ENCODE measurements at places on chromosomes 11 and 22.

GRCh38 chr11:84465040-84465439 lies 1162.1 kb downstream of the DLG2 start:
- DNase-seq: no peak

DNA sequence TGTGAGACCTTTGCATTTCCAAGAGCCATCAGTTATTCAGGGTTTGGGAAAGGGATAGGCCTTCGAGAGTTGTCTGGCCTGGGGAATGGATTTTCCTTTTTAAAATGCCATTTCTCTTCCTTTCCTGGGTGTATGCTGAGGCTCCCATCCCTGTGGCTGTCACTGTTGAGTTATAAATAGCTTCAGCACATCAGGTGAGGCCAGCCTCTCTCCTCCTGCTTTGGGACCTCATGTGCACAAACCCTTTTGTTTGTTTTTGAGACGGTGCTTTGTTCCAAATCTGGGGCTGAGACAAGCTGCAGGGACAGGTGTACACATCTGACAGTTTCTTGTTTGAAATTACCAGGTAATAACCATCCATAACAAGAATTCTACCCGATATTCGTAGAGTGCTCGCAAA lies 1.3 kb downstream of the TEF start:
- DNase-seq: no peak

- DNase-seq: no peak
Measured at GRCh38 chr22:26953012-26953883, 295.9 kb downstream of the MIAT start.

DNA sequence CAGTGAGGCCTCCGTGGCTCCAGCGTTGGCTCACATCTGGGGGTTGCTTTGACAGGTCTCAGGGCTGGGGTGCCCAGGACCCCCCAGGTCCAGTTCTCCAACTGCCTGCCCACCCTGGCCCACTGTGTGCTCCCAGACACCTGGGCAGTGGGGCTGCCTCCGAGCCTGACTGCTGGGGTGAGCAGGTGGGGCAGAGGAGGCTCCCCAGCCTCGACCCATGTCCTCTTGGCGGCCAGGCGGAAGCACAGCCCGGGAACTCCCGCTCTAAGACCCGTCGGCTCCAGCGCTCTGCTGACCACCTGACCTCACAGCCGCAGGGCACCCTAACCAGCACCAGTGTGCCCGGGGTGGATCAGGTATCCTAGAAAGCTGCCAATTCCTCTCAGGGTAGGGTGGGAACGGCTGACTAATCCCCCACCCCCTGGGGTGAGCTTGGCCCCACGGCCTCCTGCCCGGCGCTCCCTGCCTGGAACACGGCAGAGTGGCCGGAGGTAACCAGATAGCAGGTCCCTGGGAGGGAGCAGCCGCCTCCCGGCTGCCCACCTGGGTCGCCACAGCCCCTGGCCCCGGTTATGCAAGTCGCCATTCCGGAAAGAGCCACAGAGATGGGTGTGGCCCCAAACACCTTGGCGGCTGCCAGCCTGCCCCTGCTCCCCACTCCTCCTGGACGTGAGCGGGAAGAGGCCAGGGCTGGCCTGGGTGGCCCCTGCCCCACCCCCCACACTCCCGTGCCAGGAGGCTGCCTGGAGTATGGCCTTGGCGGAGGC lies 19.2 kb upstream of the MUC5B start:
- DNase-seq: no peak

GRCh38 chr11:74138572-74138971 lies 32.2 kb downstream of the C2CD3 start:
- no peak for DNase-seq

DNA sequence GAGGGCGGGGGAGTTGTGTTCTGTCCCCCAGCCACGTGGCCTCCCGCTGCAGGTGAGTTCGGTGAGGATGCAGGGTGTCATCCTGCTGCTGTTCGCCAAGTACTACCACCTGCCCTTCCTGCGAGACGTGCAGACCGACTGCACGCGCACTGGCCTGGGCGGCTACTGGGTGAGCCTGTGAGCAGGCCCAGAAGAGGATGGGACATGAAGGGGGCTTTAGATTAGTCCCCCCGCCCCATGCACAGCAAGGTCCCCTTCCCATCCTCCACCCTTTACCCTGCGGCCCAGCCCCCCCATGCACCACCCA lies 4.1 kb downstream of the INPP5J start:
- no peak for DNase-seq

Data from GOT3 (cell line).